Jurkat, Clone E6-1 (cell line): ENCODE measurements at places on chromosomes 2 and 18.

DNA sequence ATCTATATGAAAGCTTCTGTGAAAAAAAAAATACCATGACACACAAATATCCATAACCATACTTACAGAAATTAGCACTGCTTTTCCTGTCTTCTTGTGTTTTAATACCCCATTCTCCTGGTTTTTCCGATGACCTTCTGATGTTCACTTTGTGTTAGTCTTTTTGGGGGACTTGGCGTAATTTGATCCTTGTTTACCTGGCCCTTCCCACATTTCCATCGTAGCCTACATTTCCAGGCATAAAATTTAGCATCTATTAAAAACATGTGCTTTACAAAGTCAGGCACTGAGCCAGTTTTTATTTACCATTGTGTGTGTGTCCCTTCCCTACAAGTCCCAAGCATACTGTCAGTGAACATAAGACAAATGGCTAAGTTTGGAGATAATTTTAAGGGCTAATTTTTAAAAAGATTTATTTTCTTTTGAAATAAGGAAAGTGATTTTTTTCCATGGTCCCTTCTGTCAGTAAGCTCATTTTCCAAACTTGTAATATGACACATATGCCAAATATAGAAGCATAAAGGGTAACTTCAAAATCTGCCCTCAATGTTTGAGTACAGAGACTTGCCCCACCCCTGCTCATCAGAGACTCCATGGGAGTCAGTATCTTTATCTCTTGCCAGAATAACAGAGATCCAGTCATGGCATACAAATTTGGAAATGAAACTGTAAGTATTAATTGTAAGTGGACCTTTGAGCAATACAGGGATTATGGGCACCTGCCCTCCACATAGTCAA, 27.3 kb downstream of the SESTD1 start:
- DNase-seq: no peak

- DNase-seq: no peak
Measured at GRCh38 chr2:55150834-55151233, 81.3 kb downstream of the CLHC1 start.

DNA sequence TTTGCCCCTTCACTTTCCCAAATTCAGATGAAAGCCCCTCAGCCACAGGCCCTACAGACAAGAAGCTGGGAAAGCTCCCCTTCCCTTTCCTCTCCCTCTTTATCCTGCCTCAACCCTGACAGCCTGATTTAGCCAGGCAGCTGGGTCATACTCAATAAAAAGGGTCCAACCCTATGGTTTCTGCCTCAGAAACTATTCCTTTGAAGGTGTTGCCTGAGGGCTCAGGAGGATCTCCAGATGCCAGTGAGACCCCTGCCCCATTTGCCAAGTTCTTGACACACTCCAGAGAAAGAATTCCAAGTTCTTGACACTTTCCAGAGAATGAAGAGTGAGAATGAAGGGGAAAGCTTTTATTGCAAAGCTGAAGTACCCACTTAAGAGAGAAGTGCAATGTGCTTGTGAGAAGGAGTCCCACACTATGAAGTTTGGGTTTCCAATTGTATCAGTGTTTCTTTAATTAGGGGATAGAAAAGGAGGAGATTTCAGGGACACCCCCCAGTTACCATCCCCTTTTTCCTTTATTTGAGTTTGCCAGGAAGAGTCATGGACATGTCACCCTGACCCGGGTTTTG, 576.2 kb downstream of the METTL4 start:
- no peak for DNase-seq

DNA sequence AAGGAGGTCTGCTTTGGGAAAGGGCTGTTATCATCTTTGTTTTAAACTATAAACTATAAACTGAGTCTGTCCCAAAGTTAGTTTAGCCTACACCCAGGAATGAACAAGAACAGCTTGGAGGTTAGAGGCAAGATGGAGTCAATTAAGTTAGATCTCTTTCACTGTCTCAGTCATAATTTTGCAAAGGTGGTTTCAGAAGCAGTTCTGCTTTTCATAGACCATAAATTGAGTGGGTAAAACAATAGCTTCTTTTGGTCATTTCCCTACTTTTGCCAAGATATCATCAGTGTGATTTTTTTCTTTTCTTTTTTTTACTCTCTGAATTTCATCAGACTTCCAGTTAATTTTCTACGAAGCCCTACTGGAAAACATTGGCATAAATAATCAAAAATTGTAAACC, 117.0 kb downstream of the AP1S3 start:
- DNase-seq: no peak

GRCh38 chr18:23887493-23887892, 127.1 kb upstream of the TTC39C start:
- no peak for DNase-seq

DNA sequence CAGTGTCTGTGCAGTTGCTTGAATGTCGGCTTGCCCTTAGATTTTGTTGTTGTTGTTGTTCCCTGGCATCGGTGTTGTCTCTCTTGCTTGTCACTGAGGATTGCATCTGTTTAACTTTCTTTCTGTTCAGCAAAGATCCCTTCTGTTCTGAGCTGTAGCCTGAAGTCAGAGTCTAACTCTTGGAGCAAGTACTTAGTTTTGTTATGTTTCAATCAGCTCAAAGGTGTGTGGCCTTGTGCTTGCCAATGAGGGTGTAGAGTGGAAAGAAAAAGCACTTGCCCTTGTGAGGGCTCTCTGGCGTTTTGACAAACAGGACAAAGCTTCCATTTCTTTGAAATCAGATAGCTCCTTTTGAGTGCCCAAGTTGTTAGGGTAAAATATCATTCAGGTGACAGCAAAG, 757.1 kb upstream of the CDH7 start:
- no peak for DNase-seq
